ENCODE measurements at places on chromosomes 7 and 10. TPM values are rescaled to one million over a fixed set of nuclear protein-coding genes. Genes with fewer than 3 reads are reported as not detected.

GRCh38 chr7:131109759-131110296 is 217.8 kb upstream of the MKLN1 start:
- H3K36me3 ChIP-seq, result no peaks in the 10 kb centered on the region
- H3K27me3 ChIP-seq, result peaks cover 12% of the 10 kb centered on the region
- peak overlapping the region; percentile 95 for H3K4me3 ChIP-seq
- peak; percentile 76 for DNase-seq
- H3K4me1 ChIP-seq, result peaks cover 42% of the 10 kb centered on the region

DNA sequence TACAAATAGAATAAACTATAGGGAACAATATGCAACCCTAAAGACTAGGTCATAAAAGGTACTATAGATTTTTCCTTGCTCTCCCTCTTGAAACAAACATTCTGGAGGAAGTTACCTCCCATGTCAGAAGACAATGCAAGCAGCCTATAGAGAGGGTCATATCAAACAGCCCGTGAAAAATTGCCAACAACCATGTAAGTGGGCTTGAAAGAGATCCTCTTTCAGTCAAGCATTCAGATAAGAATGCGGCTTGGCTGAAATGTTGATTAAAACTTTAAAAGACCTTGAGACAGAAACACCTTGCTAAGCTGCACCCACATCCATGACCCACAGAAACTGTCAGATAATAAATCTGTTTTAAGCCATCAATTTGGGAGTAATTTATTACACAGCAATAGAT is 526.6 kb upstream of the GHITM start:
- no peak for DNase-seq
- no peak overlapping the region for H3K4me3 ChIP-seq
- no peaks in the 10 kb centered on the region for H3K4me1 ChIP-seq
- H3K27ac ChIP-seq, result no peak overlapping the region
- no peaks in the 10 kb centered on the region for H3K27me3 ChIP-seq

DNA sequence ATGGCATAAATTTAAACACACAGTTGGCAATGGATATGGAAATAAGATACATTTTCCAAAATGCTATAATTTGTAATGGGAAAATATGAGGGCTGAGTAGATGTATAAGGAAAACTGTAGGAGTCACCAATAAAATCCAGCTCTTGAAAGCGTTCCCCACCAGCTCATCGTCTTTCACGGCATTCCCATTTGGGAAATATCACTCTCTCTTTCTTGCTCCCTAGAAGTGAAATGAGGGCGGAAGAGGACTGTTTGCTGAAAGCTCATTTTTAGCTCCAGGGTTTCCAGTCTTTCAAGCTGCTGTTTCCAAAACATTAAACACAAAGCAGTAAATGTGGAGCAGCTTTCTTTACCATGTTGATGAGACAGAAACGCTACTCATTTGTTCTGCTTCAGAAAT is 104.6 kb upstream of the SFMBT2 start:
- no peak overlapping the region for H3K4me3 ChIP-seq
- DNase-seq, result no peak
- H3K36me3 ChIP-seq, result peaks cover 18% of the 10 kb centered on the region

- no peak for DNase-seq
- no peaks in the 10 kb centered on the region for H3K27me3 ChIP-seq
- H3K36me3 ChIP-seq, result no peaks in the 10 kb centered on the region
- no peak overlapping the region for H3K27ac ChIP-seq
Measured at GRCh38 chr7:137454246-137454724, 110.8 kb upstream of the PTN start.

- H3K36me3 ChIP-seq, result no peaks in the 10 kb centered on the region
- peaks cover 24% of the 10 kb centered on the region for H3K4me1 ChIP-seq
- no peak overlapping the region for H3K4me3 ChIP-seq
- DNase-seq, result no peak
- no peaks in the 10 kb centered on the region for H3K27me3 ChIP-seq
Measured at GRCh38 chr7:17094963-17095574, 203.4 kb upstream of the AHR start.

The INA gene
- 20.3 TPM for total RNA-seq

GRCh38 chr10:103445767-103446567 is 6.2 kb downstream of the CALHM2 start:
- H3K4me1 ChIP-seq, result peaks cover 2% of the 10 kb centered on the region
- peaks cover 53% of the 10 kb centered on the region for H3K36me3 ChIP-seq
- no peak overlapping the region for H3K4me3 ChIP-seq
- DNase-seq, result no peak

- H3K4me3 ChIP-seq, result no peak overlapping the region
- no peak for DNase-seq
- peaks cover 9% of the 10 kb centered on the region for H3K4me1 ChIP-seq
- peak overlapping the region; percentile 48 for H3K27ac ChIP-seq
- peaks cover 12% of the 10 kb centered on the region for H3K36me3 ChIP-seq
Measured at GRCh38 chr10:32298075-32298812, 48.7 kb downstream of the EPC1 start.

DNA sequence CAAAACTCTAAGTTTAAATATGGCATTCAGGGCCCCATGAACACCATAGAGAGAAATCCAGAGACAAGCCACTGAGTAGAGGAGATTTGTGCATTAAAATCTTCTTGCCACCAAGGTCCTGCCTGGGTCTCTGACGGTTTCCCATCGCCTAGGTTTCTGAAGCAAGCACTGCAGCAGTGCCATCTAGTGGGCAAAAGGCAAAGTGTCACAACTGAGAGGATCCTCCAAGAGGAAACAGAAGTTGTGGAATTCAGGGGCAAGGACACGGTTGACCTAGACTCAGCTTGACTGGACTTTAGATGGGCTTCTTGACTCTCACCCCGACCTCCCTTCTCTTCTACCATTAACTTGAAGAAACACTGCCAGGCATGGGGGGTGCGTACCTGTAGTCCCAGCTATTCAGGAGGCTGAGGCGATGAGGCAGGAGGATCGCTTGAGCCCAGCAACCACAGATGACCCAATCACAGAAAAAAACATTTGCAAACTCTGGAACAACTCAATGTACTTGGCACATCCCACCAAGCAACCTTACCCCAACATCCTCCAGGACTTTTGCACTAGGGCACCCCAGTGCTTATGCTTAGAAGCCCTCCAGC is 604.1 kb downstream of the GALNT17 start:
- H3K36me3 ChIP-seq, result peaks cover 23% of the 10 kb centered on the region
- peaks cover 34% of the 10 kb centered on the region for H3K4me1 ChIP-seq
- H3K4me3 ChIP-seq, result no peak overlapping the region
- peak; percentile 86 for DNase-seq
- 0 out of 2 replicates have a peak overlapping the region, but pooled peaks have one; percentile 29 for H3K27ac ChIP-seq
- H3K27me3 ChIP-seq, result no peaks in the 10 kb centered on the region

GRCh38 chr10:96833220-96834001 is 1.3 kb downstream of the LCOR start:
- peak; percentile 37 for DNase-seq
- peak overlapping the region; percentile 97 for H3K27ac ChIP-seq
- H3K4me1 ChIP-seq, result peaks cover 40% of the 10 kb centered on the region

- peaks cover 6% of the 10 kb centered on the region for H3K36me3 ChIP-seq
- H3K27ac ChIP-seq, result no peak overlapping the region
- H3K27me3 ChIP-seq, result peaks cover 5% of the 10 kb centered on the region
- H3K4me3 ChIP-seq, result no peak overlapping the region
Measured at GRCh38 chr10:78384049-78384431, 350.4 kb downstream of the RPS24 start.

The NOC3L gene
- total RNA-seq, result 28.3 TPM

DNA sequence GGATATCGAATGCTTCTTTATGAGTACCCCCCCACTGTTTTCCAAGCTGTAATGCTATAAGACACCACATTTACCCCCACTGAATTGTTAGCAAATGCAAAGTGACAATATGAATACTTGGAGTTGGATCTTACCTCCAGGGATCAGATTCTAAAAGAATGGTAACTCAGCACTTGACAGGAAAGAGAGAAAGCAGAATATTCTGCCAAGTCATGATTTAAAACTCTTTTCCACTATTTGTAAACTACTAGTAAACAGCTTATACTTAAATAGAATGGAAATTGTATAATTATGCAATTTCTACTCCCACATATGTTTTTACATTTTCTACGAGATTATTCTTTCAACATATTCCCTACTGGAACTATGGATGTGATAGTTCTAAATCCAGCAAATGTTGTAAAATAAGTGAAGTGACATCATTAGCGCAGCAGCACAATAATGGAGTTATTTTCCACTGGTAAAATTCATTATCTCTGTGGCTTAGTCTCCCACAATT is 56.0 kb upstream of the TFEC start:
- H3K27me3 ChIP-seq, result no peaks in the 10 kb centered on the region
- no peak overlapping the region for H3K27ac ChIP-seq
- no peak for DNase-seq

GRCh38 chr10:97332591-97333350 is 1.8 kb downstream of the FRAT2 start:
- H3K36me3 ChIP-seq, result peaks cover 10% of the 10 kb centered on the region
- peak overlapping the region; percentile 86 for H3K4me3 ChIP-seq
- DNase-seq, result peak; percentile 34
- H3K27ac ChIP-seq, result peak overlapping the region; percentile 97

The FZD8 gene
- 13.7 TPM for total RNA-seq

GRCh38 chr10:91883549-91884444 is 25.5 kb downstream of the FGFBP3 start:
- H3K27me3 ChIP-seq, result no peaks in the 10 kb centered on the region
- peak overlapping the region; percentile 84 for H3K27ac ChIP-seq
- peak overlapping the region; percentile 41 for H3K4me3 ChIP-seq
- DNase-seq, result peak; percentile 30
- H3K36me3 ChIP-seq, result peaks cover 4% of the 10 kb centered on the region

DNA sequence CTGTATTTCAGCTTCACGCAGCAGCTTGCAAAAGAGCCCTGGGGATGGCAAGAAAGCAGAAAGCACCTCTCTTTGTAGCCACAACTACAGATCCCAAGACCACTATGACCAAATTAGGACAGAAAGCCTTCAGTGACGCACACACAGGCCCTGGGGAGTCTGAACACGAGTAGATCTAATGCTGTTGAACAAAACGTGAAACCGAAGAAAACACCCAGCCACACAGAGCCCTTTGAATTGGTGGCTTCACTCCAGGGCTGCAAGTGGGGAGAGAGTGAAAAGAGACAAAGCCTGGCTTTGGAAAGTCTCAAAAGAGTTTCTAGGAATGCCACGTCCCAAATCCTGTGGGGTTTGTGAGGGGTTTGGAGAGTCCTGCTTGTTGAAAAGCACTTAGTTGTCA is 28.4 kb downstream of the PLXNA4 start:
- DNase-seq, result no peak
- H3K27ac ChIP-seq, result no peak overlapping the region
- H3K4me1 ChIP-seq, result peaks cover 40% of the 10 kb centered on the region
- H3K27me3 ChIP-seq, result peaks cover 18% of the 10 kb centered on the region

The ANKRD7 gene
- 1.9 TPM for total RNA-seq

GRCh38 chr10:79129361-79129997 is 60.7 kb downstream of the ZMIZ1 start:
- H3K4me3 ChIP-seq, result peak overlapping the region; percentile 39
- H3K27ac ChIP-seq, result peak overlapping the region; percentile 95
- H3K27me3 ChIP-seq, result no peaks in the 10 kb centered on the region
- peaks cover 77% of the 10 kb centered on the region for H3K4me1 ChIP-seq
- peak; percentile 87 for DNase-seq

The RNF148 gene
- 0.17 TPM for total RNA-seq

GRCh38 chr7:27068259-27068658 is 27.5 kb downstream of the HOXA1 start:
- H3K4me1 ChIP-seq, result no peaks in the 10 kb centered on the region
- H3K27me3 ChIP-seq, result peaks cover 17% of the 10 kb centered on the region
- no peak overlapping the region for H3K27ac ChIP-seq
- no peak for DNase-seq

GRCh38 chr7:95011995-95012394 is 104.6 kb downstream of the PPP1R9A start:
- no peak for DNase-seq
- no peaks in the 10 kb centered on the region for H3K27me3 ChIP-seq
- H3K4me1 ChIP-seq, result no peaks in the 10 kb centered on the region
- no peak overlapping the region for H3K4me3 ChIP-seq
- no peaks in the 10 kb centered on the region for H3K36me3 ChIP-seq
- no peak overlapping the region for H3K27ac ChIP-seq

DNA sequence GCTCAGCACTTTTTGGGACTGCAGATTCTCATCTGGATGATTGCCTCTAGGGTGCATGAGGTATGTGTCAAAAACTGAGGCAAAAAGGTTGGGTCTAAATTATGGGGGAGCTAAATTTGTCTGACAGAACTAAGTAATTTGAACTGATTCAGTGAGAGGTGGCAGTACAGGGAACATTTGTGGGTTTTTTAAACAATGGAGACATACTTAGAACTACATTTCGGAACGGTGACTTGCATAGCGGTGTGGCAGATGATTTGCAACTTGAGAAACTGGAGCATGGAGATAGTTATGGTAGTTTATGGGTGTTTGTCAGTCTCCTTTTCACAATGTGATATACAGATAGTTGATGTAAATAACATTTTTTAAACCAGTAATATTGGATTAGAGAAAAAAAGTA is 14.6 kb downstream of the TBC1D12 start:
- H3K27ac ChIP-seq, result no peak overlapping the region
- no peaks in the 10 kb centered on the region for H3K36me3 ChIP-seq
- no peak overlapping the region for H3K4me3 ChIP-seq
- no peaks in the 10 kb centered on the region for H3K4me1 ChIP-seq

DNA sequence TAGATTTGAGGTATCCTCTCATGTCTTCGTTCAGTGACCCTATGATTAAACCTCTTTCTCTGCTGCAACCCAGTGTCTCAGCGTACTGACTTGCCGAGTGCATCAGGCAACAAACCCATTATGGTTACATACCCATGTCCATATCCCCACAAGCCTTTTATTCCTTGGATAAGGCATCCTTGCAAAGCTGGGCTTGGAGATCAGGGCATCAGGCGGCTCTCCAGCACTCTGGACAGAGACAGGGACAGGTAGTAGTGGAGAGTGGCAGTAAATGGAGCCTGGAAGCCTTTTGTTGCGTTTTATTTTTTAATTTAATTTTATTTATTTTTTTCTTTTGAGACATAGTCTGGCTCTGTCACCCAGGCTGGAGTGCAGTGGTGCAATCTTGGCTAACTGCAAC is 32.0 kb upstream of the NPFFR1 start:
- no peak overlapping the region for H3K4me3 ChIP-seq
- DNase-seq, result no peak
- no peaks in the 10 kb centered on the region for H3K4me1 ChIP-seq

DNA sequence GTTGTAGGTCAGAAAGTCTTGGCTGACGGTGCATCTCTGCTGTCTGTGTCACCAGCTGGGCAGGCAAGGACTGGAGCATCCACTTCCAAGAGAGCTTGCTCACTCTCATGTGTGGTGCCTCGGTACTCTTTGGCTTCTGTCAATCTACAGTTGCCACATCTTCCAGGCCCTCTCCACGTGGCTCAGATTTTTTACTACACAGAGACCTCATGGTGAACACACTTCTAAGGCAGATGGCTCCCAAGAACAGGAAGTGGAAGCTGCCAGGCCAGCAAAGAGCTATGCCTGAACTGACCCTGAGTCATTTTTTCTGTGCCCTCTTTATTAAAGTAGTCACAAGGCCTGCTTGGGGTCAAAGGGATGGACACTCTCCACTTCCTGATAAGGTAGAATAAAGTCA is 351.5 kb upstream of the AUTS2 start:
- DNase-seq, result no peak
- peaks cover 98% of the 10 kb centered on the region for H3K27me3 ChIP-seq
- H3K4me3 ChIP-seq, result no peak overlapping the region
- H3K4me1 ChIP-seq, result peaks cover 6% of the 10 kb centered on the region
- H3K27ac ChIP-seq, result no peak overlapping the region

GRCh38 chr10:119252051-119252465 is 44.7 kb downstream of the GRK5 start:
- no peak overlapping the region for H3K4me3 ChIP-seq
- H3K27ac ChIP-seq, result no peak overlapping the region
- H3K36me3 ChIP-seq, result no peaks in the 10 kb centered on the region
- H3K27me3 ChIP-seq, result peaks cover 37% of the 10 kb centered on the region

GRCh38 chr7:32952876-32953275 is 4.4 kb upstream of the FKBP9 start:
- peaks cover 4% of the 10 kb centered on the region for H3K36me3 ChIP-seq
- H3K27ac ChIP-seq, result no peak overlapping the region
- peaks cover under 1% of the 10 kb centered on the region for H3K4me1 ChIP-seq
- no peak overlapping the region for H3K4me3 ChIP-seq

Measured in WTC11 (cell line).